Sigmoid colon (tissue), 7 donors: ENCODE measurements at places on chromosomes 1 and 21. TPM values are rescaled to one million over a fixed set of nuclear protein-coding genes. Genes with fewer than 3 reads are reported as not detected.

GRCh38 chr1:232841823-232842565 lies 36.8 kb downstream of the MAP10 start:
- no peaks in the 10 kb centered on the region for H3K4me1 ChIP-seq
- no peaks in the 10 kb centered on the region for H3K27me3 ChIP-seq
- H3K27ac ChIP-seq: no peak overlapping the region
- no peaks in the 10 kb centered on the region for H3K36me3 ChIP-seq
- no peak for DNase-seq

DNA sequence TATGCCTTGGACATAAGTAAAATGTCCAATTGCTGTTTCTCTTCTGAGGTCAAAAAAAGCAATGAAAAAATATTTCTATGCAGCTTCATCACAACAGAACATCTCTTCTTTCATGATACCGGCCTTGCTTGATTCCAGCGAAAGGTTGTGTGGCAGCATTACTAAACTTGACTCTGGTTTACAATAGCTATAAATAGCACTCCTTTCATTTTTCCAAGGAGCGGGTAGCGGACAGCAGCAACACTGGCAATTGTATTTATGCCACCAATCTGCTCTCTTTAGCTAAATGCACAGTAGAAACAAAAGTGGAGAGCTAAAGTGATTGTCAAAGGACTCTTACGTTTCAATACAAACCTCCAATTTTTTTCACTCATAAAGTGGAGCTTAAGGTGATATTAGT lies 7.5 kb upstream of the DAB1 start:
- no peaks in the 10 kb centered on the region for H3K36me3 ChIP-seq
- no peak for DNase-seq
- H3K4me1 ChIP-seq: no peaks in the 10 kb centered on the region
- no peak overlapping the region for H3K4me3 ChIP-seq
- H3K27ac ChIP-seq: no peak overlapping the region

GRCh38 chr1:224264321-224264720 lies 65.7 kb downstream of the NVL start:
- no peak overlapping the region for H3K4me3 ChIP-seq
- H3K36me3 ChIP-seq: no peaks in the 10 kb centered on the region
- DNase-seq: no peak
- no peak overlapping the region for H3K27ac ChIP-seq
- H3K4me1 ChIP-seq: no peaks in the 10 kb centered on the region

The KPRP gene
- not detected for total RNA-seq

GRCh38 chr1:159877695-159878444 lies 15.4 kb upstream of the VSIG8 start:
- DNase-seq: no peak
- H3K27me3 ChIP-seq: no peaks in the 10 kb centered on the region
- no peaks in the 10 kb centered on the region for H3K4me1 ChIP-seq

The KRTAP8-1 gene
- total RNA-seq: not detected

GRCh38 chr1:28905921-28906666 lies 8.3 kb upstream of the EPB41 start:
- DNase-seq: no peak
- no peaks in the 10 kb centered on the region for H3K36me3 ChIP-seq
- no peak overlapping the region for H3K4me3 ChIP-seq
- no peak overlapping the region for H3K27ac ChIP-seq
- H3K27me3 ChIP-seq: no peaks in the 10 kb centered on the region

DNA sequence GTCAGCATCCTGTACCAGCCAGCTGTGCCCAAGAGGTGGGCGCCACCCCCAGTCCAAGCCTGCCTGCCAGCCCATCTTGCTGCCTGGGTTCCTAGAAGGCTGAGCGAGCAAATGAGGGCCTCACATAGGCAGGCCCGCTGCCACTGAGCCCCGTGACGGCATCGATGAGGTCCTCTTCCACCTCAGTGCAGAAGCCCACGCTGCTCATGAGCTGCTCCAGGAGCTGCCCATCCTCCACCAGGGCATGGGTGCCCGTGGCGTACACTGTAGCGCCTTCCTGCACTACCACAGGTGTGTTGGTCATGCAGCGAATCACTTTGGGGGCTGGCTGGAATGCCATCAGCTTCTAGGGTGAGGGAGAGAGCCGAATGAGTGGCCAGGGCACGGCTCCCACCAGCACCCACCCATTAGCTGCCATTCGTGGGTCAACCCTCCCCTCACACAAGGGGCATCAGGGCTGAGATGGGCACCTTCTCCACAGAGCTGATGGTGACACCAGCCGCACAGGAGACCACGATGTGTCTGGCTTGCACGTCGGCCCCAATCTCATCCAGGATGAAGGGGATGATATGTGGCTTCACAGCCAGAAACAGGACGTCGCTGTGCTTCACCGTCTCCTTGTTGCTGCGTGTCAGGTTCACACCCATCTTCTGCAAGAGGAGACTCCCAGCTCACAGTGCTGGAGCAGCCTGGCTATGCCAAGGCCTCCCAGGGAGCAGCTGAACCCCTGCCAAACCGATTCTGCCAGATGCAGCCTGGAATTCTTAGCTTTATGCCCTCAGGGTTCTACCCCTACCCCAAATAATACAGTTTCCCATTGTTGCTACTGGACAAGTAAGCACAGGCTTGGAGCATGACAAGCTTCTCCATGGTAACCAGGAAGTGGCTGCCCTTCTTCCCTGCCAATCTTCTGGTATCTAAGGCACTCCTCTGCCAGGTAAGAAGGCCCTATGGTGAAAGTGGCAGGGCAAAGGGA lies 2.0 kb downstream of the PYCR2 start:
- H3K36me3 ChIP-seq: peaks cover 11% of the 10 kb centered on the region
- no peak overlapping the region for H3K4me3 ChIP-seq
- DNase-seq: no peak
- H3K4me1 ChIP-seq: peaks cover 37% of the 10 kb centered on the region

The KCNC4 gene
- total RNA-seq: 1.8 TPM

The CD2 gene
- 0.41 TPM for total RNA-seq

GRCh38 chr1:87760654-87761053 lies 432.0 kb downstream of the LMO4 start:
- H3K4me3 ChIP-seq: no peak overlapping the region
- H3K27ac ChIP-seq: no peak overlapping the region
- DNase-seq: no peak
- no peaks in the 10 kb centered on the region for H3K36me3 ChIP-seq
- peaks cover 7% of the 10 kb centered on the region for H3K4me1 ChIP-seq
- H3K27me3 ChIP-seq: no peaks in the 10 kb centered on the region

GRCh38 chr1:225735252-225736149 lies 42.1 kb upstream of the SRP9 start:
- no peaks in the 10 kb centered on the region for H3K36me3 ChIP-seq
- H3K27me3 ChIP-seq: no peaks in the 10 kb centered on the region
- DNase-seq: peak; percentile 84
- H3K27ac ChIP-seq: peak overlapping the region; percentile 39
- H3K4me3 ChIP-seq: no peak overlapping the region

- no peak for DNase-seq
- no peaks in the 10 kb centered on the region for H3K27me3 ChIP-seq
- no peaks in the 10 kb centered on the region for H3K4me1 ChIP-seq
- H3K36me3 ChIP-seq: no peaks in the 10 kb centered on the region
- H3K4me3 ChIP-seq: no peak overlapping the region
- H3K27ac ChIP-seq: no peak overlapping the region
Observed at GRCh38 chr1:74375376-74375775, 137.0 kb downstream of the LRRC53 start.

The RORC gene
- not detected for total RNA-seq

DNA sequence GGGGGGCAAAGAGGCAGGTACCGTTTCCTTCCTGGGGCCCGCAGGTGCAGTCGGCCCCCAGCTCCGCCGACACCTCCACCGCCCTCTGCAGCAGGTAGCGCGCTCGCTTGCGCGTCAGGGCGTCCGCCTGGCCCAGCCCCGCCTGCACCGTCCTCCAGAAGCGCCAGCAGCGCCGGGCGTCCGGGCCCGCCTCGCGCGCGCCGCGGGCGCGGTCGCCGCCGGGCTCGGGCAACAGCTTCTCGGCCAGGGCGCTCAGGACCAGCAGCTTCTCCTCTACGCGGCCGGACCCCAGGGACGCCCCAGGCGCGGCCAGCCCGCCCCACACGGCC lies 863 bp downstream of the TARBP1 start:
- H3K27ac ChIP-seq: peak overlapping the region; percentile 81
- H3K27me3 ChIP-seq: no peaks in the 10 kb centered on the region
- H3K4me1 ChIP-seq: peaks cover 11% of the 10 kb centered on the region
- peak overlapping the region; percentile 77 for H3K4me3 ChIP-seq
